Smooth muscle cell of the umbilical artery (primary cell): ENCODE measurements at places on chromosomes 5 and 9. TPM values are rescaled to one million over a fixed set of nuclear protein-coding genes. Genes with fewer than 3 reads are reported as not detected.

ALDH1A1 gene
- total RNA-seq: 141 and 164 TPM in 2 replicates

F12 gene
- 0.51 and 0.89 TPM in 2 replicates for total RNA-seq

GMCL2 gene
- total RNA-seq: not detected in 2 replicates

ABLIM3 gene
- 4.2 and 11.3 TPM in 2 replicates for total RNA-seq

TSSK1B gene
- 0.30 and 0.46 TPM in 2 replicates for total RNA-seq

PCDHGB3 gene
- 6.5 and 6.8 TPM in 2 replicates for total RNA-seq

GAS1 gene
- 12.1 and 86.1 TPM in 2 replicates for total RNA-seq

IL4 gene
- not detected in 2 replicates for total RNA-seq

CTXN3 gene
- total RNA-seq: not detected in 2 replicates

PHF2 gene
- total RNA-seq: 11.0 and 13.7 TPM in 2 replicates

COX7C gene
- total RNA-seq: 144 and 276 TPM in 2 replicates

FREM1 gene
- 0.09 and 0.59 TPM in 2 replicates for total RNA-seq

PPP3R2 gene
- not detected in 2 replicates for total RNA-seq

TMC1 gene
- under 0.01 and 0.28 TPM in 2 replicates for total RNA-seq

CDKN2B-AS1 gene
- total RNA-seq: 4.2 and 6.5 TPM in 2 replicates

FOXD4L5 gene
- 0.09 and 0.30 TPM in 2 replicates for total RNA-seq

ARHGEF28 gene
- 3.0 and 8.1 TPM in 2 replicates for total RNA-seq

AQP3 gene
- total RNA-seq: 0.42 and 0.59 TPM in 2 replicates

FBN2 gene
- 87.6 and 217 TPM in 2 replicates for total RNA-seq
